ENCODE measurements at places on chromosomes 5 and 9. TPM values are rescaled to one million over a fixed set of nuclear protein-coding genes. Genes with fewer than 3 reads are reported as not detected.

DNA sequence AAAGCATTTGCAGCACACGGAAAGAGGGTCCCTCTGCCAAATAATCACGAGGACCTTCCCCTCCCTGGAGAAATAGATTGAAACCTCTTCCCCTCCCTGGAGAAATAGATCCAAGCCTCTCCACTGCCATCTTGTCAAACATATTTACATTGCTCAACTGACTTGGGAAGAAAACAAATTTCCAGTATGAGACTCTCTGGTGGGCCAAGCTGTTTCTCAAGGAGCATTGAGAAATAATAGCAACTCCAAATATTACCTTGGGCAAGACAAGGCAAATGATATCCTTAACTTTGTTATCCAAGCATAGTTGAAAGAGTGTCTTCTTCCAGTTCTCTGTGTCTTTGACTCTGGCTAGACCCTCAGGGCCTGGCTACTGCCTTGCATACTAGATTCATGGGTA lies 45.2 kb upstream of the PALM2AKAP2 start:
- ATAC-seq = no peak

GRCh38 chr9:90773617-90774016 lies 28.0 kb upstream of the SYK start:
- peak; percentile 72 for ATAC-seq

- ATAC-seq = no peak
Measured at GRCh38 chr9:111937781-111938426, 41.3 kb downstream of the UGCG start.

DNA sequence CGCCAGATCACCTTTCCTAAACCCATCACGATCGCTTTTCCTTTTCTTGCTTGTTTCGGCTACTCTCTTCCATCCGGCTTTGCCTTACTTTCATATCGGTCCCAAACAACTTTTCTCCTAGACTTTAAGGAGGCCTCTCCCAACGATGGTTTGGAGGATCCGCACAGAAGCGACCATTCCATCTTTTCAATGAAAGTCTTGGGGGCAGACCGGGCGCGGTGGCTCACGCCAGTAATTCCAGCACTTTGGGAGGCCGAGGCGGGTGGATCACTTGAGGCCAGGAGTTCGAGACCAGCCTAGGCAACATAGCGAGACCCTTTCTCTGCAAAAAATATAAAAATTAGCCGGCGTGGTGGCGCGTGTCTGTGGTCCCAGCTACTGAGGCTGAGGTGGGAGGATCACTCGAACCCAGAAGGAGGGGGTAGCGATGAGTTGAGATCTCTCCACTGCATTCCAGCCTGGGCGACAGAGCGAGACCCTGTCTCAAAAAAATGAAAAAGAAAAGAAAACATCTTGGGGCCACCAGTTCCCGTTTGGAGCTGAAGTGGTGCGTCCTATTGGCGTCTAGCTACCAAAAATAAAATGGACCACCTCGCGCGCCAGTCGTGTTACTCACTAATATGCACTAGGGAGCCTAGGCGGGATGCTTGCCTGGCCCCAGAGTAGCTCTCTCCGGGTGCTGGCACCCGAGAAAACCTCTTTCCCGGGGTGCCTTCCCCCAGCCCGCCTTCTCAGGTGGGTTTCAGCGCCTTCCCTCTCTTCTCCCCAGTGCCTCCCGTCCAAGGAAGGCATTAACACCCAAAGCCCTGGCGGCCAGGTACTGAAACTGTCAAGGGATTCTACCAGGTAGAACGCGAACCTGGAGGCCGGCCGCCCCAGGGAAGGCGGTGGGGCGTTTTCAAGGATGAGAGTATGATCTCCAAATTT lies 800 bp upstream of the AP3B1 start:
- ATAC-seq = peak; percentile 62

- no peak for ATAC-seq
Measured at GRCh38 chr9:92094655-92095054, 20.6 kb downstream of the SPTLC1 start.

GRCh38 chr5:53201746-53202145 lies 92.2 kb upstream of the MOCS2 start:
- ATAC-seq = no peak

Gene MELK
- total RNA-seq = 0.92 TPM

GRCh38 chr5:135565266-135565665 lies 13.5 kb downstream of the CXCL14 start:
- ATAC-seq = peak; percentile 27

Gene KCNV2
- total RNA-seq = 0.87 TPM

DNA sequence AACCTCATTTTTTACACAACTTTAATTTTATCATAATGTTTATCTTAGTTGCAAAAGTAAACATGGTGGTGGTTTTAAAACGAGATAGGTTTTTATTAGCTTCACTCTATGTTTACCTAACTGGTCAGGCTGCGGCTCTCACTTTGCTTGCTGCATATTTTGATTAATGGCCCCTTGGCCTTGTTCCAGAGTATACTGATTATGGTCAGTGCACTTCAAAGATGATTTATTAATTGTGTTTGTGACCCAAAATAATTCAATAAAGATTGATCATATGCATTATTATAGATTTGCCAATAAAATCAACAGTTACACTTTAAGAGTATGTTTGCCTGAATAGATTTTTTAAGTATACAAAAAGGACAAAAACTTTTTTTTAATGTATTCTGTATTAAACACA lies 188.0 kb downstream of the XRCC4 start:
- peak; percentile 47 for ATAC-seq

GRCh38 chr9:77922591-77922990 lies 109.0 kb downstream of the GNAQ start:
- ATAC-seq = no peak

DNA sequence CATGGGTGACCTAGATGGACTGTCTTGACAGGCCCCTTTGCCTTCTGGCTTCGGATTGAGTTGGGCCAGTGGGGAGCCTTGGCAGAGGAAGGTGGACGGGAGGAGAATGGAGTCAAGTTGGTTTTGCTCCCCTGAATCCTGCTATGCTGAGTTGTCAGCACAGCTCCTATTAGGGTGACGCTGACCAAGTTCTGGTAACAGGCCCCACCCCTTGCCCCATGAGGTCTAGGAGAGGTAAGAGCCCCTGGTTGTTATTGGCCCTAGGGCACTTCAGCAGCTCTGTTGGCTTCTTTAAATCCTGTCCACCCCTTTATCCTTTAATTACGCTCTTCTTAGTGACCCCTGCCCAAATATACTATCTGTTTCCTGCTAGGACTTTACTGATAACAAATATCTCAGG lies 39.4 kb upstream of the KIF2A start:
- ATAC-seq = no peak

GRCh38 chr5:173682313-173682712 lies 65.9 kb upstream of the BOD1 start:
- ATAC-seq = no peak

- no peak for ATAC-seq
Measured at GRCh38 chr5:65874241-65874640, 52.1 kb upstream of the ERBIN start.

- ATAC-seq = peak; percentile 48
Measured at GRCh38 chr5:118095115-118095514, 893.2 kb downstream of the DTWD2 start.

Gene PLCXD3
- total RNA-seq = 0.27 TPM

GRCh38 chr5:97250113-97250512 lies 67.1 kb upstream of the RIOK2 start:
- no peak for ATAC-seq

Gene SPATA31D4
- 0.27 TPM for total RNA-seq

Gene C1QTNF3
- total RNA-seq = 1.6 TPM

DNA sequence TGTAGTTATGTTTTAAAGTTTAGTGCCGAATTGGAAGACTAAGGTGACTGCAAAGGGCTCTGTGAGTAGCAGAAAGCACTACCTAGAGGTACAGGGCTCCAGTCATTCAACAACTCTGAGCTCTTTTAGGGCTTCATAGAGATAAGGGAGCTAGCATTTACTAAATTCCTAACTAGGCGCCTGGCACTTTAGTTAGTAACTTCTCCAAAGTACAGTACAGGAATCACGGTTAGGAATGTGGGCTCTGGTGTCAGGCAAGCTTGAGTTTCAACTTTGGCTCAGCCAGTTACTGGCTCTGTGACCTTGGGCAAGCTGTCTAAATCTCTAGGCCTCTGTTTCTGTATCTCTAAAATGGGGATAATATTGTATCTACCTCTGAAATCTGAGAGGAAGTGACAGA lies 115.3 kb downstream of the SLIT3 start:
- no peak for ATAC-seq

GRCh38 chr5:33035851-33036527 lies 324.9 kb downstream of the NPR3 start:
- ATAC-seq = no peak

Gene PLEKHG4B
- 0.73 TPM for total RNA-seq

Gene FAM163B
- 1.3 TPM for total RNA-seq

Gene ORM2
- total RNA-seq = not detected

Gene FANCG
- total RNA-seq = 36.2 TPM

GRCh38 chr9:79377339-79377855 lies 194.4 kb upstream of the TLE4 start:
- no peak for ATAC-seq

GRCh38 chr5:71589903-71590302 lies 2.8 kb downstream of the MCCC2 start:
- ATAC-seq = no peak

GRCh38 chr5:57601996-57602395 lies 119.4 kb upstream of the ACTBL2 start:
- ATAC-seq = no peak

Gene SAXO1
- 1.0 TPM for total RNA-seq

DNA sequence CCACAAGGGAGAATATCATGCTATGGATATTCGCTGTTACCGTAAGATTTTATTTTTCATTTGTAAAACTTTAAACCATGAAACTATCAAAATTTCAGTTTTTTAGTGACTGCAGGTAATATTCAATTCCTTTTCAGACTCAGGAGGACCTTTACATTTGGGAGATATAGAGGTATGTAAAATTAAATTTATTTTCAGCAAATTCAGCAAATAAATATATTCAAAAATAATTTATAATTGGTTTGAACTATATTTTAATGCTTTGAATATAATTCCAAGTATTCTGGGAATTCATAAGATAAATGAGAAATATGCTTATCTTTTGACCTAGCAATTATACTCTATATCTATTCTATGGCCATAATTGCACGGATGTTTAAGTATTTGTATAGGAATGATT lies 7.6 kb downstream of the RFESD start:
- ATAC-seq = no peak

- no peak for ATAC-seq
Measured at GRCh38 chr5:9543311-9543920, 2.5 kb downstream of the SEMA5A start.

Gene CLTB
- 85.4 TPM for total RNA-seq

DNA sequence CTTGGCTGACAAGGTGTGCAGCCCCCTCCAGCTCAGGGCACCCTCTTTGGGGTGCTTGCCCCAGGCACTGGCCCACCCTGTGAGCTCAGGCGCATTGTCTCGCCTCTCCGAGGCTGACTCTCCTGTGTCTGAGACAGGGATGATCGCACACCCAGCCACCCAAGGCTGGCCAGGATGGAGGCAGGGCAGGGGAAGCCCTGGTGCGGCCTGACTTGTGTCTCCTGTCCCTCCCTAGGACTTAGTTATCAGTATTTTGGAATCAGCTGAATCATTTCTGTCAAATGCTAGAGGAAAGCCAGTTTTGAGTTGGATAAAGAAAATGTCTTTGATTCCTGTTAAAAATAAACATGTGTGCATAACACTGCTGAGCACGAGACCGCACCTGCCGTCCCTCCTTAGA lies 2.5 kb upstream of the DBH start:
- ATAC-seq = no peak

GRCh38 chr9:131918481-131918880 lies 161.2 kb downstream of the MED27 start:
- ATAC-seq = no peak

Gene GPR21
- 0.27 TPM for total RNA-seq

DNA sequence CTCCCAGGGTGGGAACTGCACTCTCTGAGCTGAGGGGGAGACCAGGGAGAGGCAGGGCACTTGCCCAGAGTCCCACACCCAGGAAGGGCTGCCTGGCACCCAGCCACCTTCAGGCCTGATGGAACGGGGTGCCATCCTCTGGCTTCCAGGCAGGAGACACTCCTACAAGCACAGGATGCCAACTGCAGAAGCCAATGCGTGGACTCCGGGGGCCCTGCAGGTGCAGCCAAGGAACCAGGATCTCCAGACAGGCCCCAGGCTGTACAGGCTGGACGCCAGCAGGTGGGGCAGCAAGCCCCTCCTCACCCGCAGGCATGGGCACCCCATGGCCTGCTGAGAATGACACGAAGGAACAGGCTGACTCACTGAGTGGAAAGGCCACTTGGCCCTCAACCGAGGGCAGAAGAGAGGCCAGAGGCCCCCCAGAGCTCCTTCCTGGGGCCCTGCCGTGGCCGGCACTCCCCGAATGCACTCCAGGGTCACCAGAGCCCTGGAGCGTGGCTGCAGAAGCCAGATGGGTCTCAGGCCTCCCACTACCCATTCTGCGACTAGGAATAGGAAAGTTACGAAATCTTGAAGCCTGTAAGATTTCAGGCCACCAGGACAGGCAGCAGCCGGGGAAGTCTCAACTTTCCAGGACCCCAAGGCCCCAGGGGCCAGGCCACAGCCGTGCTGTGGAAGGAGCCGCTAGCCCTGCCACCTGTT lies 15.7 kb downstream of the NACC2 start:
- ATAC-seq = peak; percentile 13

Measured in motor neuron (in vitro differentiated cells).